Neural crest cell (in vitro differentiated cells): ENCODE measurements at places on chromosomes 2 and 18.

- H3K36me3 ChIP-seq, result no peaks in the 10 kb centered on the region
- peaks cover 54% of the 10 kb centered on the region for H3K4me1 ChIP-seq
- H3K27me3 ChIP-seq, result no peaks in the 10 kb centered on the region
- no peak overlapping the region for H3K4me3 ChIP-seq
- no peak for DNase-seq
Observed at GRCh38 chr2:64192125-64192479, 47.9 kb upstream of the PELI1 start.

DNA sequence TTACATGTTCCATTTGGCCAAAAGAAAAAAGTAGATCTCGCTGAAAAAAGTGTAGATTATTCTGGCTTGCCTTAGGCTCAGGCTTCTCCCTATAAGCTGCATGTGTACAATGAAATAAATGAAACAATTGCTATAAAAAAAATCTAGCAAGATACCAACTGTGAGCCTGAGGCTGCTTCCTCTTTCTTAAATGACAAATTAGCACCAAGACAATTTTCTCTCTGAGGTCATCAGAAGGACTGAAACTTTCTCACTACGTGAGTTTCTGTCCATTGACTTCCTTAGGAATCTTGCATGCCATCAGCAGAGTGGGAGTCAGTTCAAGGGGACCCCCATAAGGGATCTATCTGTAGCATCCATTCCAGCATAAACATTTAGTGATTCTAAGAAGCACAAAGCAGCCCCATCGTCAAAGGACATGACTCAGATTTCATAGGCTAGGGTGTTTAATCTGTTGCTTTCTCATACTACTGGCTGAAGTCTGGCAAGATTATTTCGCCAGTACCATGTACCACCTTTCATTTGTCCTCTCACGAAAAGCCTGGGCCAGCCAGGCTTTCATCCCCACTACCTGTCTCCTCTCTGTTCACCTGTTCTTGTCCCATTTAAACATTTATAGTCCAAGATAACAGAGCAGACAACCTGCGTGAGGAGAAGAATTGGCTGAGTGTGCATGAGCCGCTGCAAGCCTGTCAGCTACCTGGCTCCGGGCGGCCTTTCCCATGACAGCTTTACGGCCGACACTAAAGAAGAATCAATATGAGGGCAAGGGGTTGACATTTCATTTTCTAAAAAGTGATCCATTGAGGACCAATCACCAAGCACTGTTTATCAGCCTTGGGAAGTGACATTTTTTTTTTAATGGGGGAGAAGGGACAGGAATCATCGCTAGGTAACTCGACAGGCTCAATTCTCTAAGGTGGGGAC lies 120.0 kb downstream of the EPHA4 start:
- no peak overlapping the region for H3K4me3 ChIP-seq
- H3K27me3 ChIP-seq, result no peaks in the 10 kb centered on the region
- no peak overlapping the region for H3K27ac ChIP-seq
- H3K36me3 ChIP-seq, result peaks cover 21% of the 10 kb centered on the region
- H3K4me1 ChIP-seq, result peaks cover 26% of the 10 kb centered on the region
- no peak for DNase-seq

DNA sequence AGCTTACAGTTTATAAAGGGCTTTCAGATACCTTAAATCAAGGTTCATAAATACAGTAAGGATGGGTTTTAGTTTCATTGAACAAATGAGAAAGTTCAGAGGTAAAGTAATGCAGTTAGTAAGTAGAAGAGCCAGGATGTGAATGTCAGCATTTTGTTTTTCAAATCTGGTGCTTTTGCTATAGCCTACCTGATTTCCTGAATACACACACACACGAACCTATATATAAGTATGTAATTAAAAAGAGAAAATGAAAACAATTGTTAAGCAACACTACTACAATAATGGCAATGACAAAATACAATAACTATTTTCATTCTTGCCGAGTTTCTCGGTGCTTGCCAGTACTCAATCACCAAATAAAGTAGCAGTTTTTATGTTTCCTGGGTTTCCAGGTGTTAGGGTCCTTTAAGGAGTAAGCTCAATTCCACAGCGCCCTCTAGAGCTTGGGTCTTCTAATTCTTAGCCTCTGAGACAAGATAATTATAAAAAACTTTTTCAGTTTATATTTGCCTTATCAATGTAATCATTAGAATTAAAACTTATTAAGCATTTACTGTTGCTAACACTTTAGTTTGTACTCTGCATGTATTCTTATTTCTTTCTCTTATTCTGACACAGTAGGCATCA lies 512.9 kb upstream of the ACVR2A start:
- H3K4me3 ChIP-seq, result no peak overlapping the region
- no peaks in the 10 kb centered on the region for H3K4me1 ChIP-seq
- DNase-seq, result no peak
- H3K27me3 ChIP-seq, result no peaks in the 10 kb centered on the region
- no peak overlapping the region for H3K27ac ChIP-seq

GRCh38 chr2:63537306-63537705 lies 51.0 kb downstream of the WDPCP start:
- peaks cover 13% of the 10 kb centered on the region for H3K36me3 ChIP-seq
- DNase-seq, result no peak
- no peaks in the 10 kb centered on the region for H3K27me3 ChIP-seq

DNA sequence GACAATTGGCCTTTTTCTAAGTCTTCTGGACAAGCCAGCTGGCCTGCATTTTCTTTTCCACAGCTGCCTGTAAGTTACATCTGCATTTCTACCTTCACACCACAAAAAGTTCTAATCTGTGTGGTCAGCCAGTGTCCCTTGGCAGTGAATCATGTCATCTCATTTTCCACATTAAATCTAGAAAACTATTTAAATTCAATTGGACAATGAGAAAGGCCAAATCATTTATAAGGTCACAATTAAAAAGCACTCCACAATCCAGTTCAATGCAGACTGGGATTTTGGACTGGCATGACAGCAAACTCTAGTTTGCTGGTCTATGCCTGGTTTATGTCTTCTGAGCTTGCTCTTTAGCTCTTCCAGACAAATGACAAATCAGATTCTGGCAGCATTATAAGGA lies 494.2 kb upstream of the SPHKAP start:
- H3K27ac ChIP-seq, result no peak overlapping the region
- H3K4me3 ChIP-seq, result no peak overlapping the region
- no peak for DNase-seq
- no peaks in the 10 kb centered on the region for H3K4me1 ChIP-seq
- H3K27me3 ChIP-seq, result peaks cover 2% of the 10 kb centered on the region
- no peaks in the 10 kb centered on the region for H3K36me3 ChIP-seq

DNA sequence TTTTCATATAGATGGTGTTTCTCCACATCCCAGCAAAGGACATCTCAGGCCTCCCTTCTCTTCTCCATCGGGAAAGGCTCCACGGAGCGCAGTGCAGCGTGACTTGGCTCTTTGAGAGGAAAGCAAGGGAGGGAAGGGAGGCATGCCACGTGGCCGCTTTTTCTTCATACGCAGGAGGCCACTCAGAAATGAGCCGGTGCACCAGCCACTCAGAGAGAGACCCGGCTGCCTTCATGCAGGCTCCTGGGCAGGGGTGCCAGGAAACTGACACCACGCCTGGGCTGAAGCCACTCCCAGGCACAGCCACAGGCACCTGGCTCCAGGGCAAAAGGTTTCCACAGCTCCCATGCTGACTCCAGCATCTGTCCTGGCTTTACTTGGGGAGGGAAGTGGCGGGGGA lies 11.1 kb upstream of the LOXHD1 start:
- H3K4me1 ChIP-seq, result peaks cover 4% of the 10 kb centered on the region
- H3K27ac ChIP-seq, result no peak overlapping the region
- H3K36me3 ChIP-seq, result no peaks in the 10 kb centered on the region
- no peak for DNase-seq
- H3K4me3 ChIP-seq, result no peak overlapping the region

- H3K36me3 ChIP-seq, result no peaks in the 10 kb centered on the region
- no peak overlapping the region for H3K27ac ChIP-seq
Observed at GRCh38 chr2:145080426-145080825, 560.5 kb upstream of the ZEB2 start.

DNA sequence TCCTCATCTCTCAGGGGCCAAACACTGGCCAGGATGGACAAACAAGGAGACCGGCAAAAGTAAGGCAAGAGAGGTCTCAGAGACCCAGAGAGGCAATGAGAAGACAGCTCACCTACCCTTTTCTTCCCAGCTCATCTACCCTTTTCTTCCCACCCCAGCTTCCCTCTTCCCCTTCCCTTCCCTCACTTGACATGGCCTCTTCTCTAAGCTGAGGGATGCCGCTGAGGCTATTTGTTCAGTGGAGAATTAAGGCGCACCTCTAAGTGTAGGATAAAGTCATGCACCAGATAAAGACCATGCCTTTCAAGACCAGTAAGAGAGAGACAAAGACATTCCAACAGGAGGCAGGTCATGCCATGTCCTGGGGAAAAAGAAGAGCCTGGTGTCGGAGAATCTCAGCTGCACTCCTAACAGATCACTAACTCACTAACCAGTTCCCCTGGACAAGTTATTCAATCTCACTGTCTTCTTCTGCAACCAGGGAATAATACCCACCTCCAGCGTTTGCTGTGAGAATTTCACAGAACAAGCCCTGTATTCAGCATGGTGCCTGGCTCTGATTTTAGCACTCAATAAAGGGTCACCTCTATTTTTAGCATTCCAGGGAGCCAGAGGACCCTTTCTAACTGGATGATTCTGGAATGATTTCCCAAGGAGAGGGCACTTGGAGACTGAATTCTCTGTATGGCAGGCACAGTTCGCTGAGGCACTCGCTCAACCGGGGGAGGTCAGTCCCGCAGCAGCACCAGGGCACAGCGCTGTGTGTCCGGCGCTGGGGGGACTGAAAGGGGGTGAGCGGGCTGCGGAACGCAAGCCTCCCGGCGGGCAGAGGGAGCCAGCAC lies 3.0 kb upstream of the FOSL2 start:
- no peak for DNase-seq
- peaks cover 27% of the 10 kb centered on the region for H3K27me3 ChIP-seq
- H3K36me3 ChIP-seq, result no peaks in the 10 kb centered on the region
- H3K4me1 ChIP-seq, result peaks cover 29% of the 10 kb centered on the region
- H3K4me3 ChIP-seq, result peak overlapping the region; percentile 91

DNA sequence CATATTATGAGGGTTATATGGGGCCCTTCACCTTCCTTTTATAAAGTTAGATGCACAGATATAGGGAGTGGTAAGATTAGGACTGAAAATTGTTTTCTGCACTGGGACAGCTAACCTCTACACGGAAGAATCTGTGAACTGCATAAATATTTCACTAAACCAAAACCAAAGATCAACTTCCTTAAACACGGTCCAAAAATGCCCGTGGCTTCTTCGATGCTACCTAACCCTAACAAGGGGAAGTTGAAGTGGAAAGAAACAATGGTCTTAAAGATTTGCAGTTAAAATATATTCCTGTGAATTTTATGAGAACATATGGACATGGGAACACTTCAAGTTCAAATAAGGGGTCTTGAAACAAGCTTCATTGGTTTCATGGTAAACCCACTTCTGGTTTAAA lies 33.3 kb upstream of the PAX3 start:
- H3K4me1 ChIP-seq, result no peaks in the 10 kb centered on the region
- H3K27ac ChIP-seq, result no peak overlapping the region
- no peak overlapping the region for H3K4me3 ChIP-seq
- peaks cover 12% of the 10 kb centered on the region for H3K36me3 ChIP-seq
- H3K27me3 ChIP-seq, result peaks cover 4% of the 10 kb centered on the region

DNA sequence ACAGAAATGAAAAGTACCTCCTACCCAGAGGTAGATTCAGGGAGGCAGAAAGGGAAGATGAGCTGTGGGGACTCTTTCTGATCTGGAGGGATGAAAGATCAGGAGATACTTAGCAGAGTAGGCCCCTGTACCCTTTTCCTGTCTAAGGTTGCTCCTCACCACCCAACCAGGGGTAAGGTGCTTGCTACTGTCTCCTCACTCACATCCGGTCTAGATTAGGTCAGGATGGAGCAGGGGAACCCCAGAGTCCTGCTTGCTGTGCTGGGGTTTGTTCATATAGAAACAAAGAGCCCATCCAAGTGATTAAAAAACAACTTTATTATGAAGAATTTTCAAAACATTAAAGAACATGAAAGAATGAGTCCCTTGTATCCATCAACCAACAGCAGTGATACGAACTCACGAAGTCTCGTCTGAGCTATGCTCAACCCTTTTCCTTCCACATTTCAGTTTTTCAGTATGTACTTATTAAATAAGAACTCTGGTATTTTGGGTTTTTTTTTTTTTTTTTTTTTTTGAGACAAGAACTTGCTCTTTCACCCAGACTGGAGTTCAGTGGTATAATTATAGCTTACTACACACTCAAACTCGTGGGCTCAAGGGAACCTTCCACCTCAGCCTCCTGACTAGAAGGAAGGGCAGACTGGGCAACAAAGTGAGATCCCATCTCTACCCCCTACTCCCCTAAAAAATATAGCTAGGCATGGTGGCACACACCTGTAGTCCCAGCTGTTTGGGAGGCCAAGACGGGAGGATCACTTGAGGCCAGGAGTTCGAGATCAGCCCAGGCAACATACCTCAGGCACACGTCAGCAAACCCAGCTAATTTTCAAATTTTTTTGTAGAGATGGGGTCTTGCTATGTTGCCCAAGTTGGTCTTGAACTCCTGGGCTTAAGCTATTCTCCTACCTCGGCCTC lies 28.5 kb upstream of the MCFD2 start:
- H3K27me3 ChIP-seq, result peaks cover 19% of the 10 kb centered on the region
- peaks cover 21% of the 10 kb centered on the region for H3K4me1 ChIP-seq
- H3K27ac ChIP-seq, result no peak overlapping the region
- DNase-seq, result no peak
- H3K36me3 ChIP-seq, result no peaks in the 10 kb centered on the region

DNA sequence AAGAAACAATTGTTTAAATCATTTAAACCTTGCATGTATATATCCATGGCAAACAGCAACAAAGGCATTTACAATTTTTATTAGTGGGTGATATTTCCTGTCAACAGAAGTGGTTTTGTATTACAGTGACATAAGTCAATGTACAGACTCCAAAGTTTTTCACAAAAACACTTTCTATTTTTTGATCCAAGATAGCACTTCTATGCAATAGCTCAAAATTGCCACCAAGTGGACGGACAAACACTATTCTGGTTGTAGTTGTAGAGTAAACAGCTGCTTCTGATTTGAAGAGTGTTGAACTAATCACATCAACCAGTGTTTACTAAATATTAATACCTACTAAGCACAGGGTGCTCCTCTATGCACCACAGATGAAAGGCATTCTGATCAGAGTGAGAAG lies 421.4 kb downstream of the NCKAP5 start:
- H3K27ac ChIP-seq, result no peak overlapping the region
- no peaks in the 10 kb centered on the region for H3K27me3 ChIP-seq
- DNase-seq, result no peak
- no peak overlapping the region for H3K4me3 ChIP-seq

GRCh38 chr2:240507060-240507777 lies 50.6 kb downstream of the ANKMY1 start:
- H3K4me1 ChIP-seq, result no peaks in the 10 kb centered on the region
- no peak overlapping the region for H3K27ac ChIP-seq
- H3K4me3 ChIP-seq, result no peak overlapping the region

GRCh38 chr2:57882895-57883515 lies 163.6 kb upstream of the VRK2 start:
- H3K4me1 ChIP-seq, result no peaks in the 10 kb centered on the region
- H3K27ac ChIP-seq, result no peak overlapping the region
- no peaks in the 10 kb centered on the region for H3K27me3 ChIP-seq

- peaks cover 7% of the 10 kb centered on the region for H3K27me3 ChIP-seq
- H3K27ac ChIP-seq, result peak overlapping the region; percentile 59
- no peaks in the 10 kb centered on the region for H3K4me1 ChIP-seq
- H3K4me3 ChIP-seq, result no peak overlapping the region
- H3K36me3 ChIP-seq, result no peaks in the 10 kb centered on the region
Observed at GRCh38 chr2:200782251-200782650, 29.5 kb upstream of the BZW1 start.
